Kidney (tissue), 22 donors: ENCODE measurements at places on chromosomes 2 and 18. TPM values are rescaled to one million over a fixed set of nuclear protein-coding genes. Genes with fewer than 3 reads are reported as not detected.
A peak's percentile ranks its signal among the peaks of the same experiment; 100 is the strongest.

The KDM3A gene
- 10.9 TPM for polyA plus RNA-seq

The C1GALT1C1L gene
- polyA plus RNA-seq, result 3.5 TPM

The SOX11 gene
- not detected for polyA plus RNA-seq

The HAUS1 gene
- 22.2 TPM for polyA plus RNA-seq

The UGT1A10 gene
- 6.6 TPM for polyA plus RNA-seq

DNA sequence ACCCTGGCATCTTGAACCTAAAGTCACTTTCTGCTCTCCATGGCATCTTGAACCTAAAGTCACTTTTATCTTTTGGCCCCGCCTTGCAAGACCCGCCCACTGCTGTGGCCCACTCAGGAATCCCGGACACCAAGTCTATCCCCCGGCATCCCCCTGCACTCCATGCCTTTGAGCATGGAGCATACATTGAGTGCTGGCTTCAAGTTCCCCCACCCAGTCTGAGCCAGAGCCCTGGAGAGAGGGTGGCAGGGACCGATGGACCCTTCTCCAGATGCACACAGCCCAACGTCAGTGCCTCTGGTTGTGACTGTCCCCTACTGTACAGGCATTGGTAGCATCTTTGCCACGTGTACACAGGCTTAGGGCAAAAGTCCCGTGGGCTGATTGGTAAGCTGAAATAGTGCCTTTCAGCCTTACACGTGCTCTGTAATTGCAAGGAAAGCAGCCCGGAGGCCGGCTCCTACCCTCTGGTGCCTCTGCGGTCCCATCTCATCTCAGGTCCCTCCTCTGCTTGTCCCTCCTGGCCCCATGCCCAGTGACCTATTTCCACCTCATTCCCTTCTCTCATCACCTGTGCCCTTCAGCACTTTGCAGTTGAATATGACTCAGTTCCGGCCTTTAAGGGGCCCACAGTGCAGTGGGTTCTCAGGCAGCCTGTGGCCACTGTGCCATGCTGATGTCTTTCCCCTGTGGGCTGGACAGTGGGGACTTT is 154.0 kb downstream of the INHBB start:
- DNase-seq, result no peak

- no peak for DNase-seq
Observed at GRCh38 chr2:227219312-227220105, 55.1 kb downstream of the COL4A3 start.

GRCh38 chr2:118124288-118124891 is 36.1 kb downstream of the INSIG2 start:
- DNase-seq, result peak; percentile 64

- DNase-seq, result no peak
Observed at GRCh38 chr2:233422649-233423551, 68.6 kb downstream of the DGKD start.

GRCh38 chr2:43818761-43819160 is 19.9 kb downstream of the ABCG5 start:
- DNase-seq, result no peak

DNA sequence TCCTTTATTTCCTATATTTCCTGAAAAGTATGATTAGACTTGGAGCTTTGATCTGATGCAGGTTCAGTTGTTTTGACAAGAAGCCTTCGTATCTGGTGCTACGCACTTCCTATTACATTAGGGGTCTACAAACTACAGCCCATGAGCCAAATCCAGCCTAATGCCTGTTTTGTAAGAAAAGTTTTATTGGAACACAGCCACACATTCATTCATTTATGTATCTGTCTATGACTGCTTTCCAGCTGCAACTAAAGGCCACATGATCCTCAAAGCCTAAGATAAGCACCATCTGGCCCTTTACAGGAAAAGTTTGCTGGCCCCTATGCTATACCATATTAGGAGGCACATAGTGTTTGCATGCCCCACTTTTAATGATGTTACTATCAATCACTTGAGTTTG is 26.0 kb downstream of the EIF2AK3 start:
- DNase-seq, result no peak

GRCh38 chr2:21693081-21693480 is 569.3 kb downstream of the TDRD15 start:
- DNase-seq, result no peak

- DNase-seq, result no peak
Observed at GRCh38 chr2:168166902-168167510, 80.4 kb downstream of the STK39 start.

DNA sequence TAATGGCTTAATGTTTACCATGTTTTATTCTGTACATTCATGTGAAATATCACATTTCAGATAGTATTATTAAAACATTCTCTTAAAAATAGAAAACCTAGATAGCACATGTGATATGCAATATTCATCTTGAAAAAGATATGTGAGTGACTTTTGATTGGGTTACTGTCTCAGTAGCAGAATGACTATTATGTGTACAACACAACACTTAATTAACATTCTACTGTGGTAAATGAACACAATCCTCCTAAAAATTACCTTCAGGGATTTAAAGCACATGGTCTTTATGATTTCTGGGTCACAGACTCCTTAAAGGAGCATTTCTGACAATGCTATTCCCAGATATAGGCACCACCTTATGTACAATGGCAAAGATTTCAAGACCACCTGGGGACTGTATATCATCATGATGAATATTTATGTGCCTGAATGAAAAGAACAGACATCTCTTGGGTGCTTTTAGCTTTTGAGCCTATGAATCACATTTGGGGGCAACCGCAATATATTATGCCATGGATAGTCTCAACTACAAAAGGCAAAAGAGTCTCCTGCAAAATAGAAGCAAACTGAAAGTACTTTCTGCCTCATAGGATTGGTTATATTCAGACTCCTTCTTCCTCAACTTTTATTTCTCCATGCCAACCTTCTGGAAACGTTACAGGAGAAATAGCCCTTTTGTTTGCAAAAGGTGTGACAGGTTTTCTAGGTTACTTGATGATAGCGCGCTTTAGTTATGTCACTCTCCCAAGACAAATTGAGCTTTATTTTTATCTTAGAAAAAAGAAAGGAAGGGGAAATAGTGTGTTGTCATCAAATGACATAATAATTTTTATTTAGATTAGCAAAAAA is 259.0 kb downstream of the CALCRL start:
- DNase-seq, result no peak

DNA sequence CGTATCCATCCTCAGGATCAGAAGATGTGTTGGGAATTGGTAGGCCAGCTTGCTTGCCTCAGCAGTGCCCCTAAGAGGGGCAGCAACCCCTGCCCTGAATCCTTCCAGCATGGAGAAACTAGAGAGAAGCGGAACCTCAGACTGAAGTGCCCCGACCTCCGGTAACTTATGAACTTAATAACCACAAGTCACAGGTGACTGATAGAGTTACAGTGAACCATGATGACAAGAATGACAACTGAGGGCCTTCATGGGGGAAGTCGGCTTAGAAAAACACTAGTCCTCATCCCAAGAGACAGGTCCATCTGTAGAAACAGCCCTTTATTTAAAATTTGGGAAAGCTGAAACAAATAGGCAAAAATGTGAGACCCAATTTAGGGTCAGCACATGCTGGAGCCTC is 42.5 kb upstream of the TMEM87B start:
- no peak for DNase-seq

DNA sequence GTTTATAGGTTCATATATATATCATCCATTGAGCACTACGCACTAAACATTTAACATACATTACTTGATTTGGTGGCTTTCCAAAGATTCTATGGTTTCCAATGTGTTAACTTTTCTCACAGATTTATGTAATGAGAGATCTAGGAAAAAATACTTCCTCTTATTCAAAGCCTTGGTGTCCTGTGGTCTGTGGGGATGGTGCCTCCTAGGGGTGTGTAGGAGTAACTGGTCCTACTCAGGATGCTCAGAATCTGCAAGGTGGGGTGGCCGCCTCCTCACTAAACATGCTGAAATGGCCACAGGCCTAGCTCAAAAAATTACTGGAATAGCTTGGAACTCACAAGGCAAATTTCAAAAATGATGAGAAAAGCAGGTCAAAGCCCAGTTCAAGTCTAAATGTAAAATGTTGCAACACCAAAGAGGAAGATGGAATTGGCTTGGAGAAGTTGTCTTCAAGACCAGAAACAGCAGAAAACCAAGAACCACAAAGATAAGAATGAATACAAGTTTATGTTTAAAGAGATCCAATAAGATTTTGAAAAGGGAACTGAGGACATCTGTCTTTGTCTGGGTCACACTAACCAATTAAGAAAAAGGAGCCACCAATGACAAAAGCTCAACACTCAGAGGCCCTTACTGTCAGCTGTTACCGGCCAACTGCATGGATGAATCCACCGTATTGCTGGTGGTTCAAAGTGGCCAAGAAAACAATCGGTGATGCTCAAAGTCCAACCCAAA is 11.5 kb downstream of the GPR55 start:
- DNase-seq, result peak; percentile 57

- no peak for DNase-seq
Observed at GRCh38 chr2:13067508-13067907, 350.8 kb downstream of the TRIB2 start.

DNA sequence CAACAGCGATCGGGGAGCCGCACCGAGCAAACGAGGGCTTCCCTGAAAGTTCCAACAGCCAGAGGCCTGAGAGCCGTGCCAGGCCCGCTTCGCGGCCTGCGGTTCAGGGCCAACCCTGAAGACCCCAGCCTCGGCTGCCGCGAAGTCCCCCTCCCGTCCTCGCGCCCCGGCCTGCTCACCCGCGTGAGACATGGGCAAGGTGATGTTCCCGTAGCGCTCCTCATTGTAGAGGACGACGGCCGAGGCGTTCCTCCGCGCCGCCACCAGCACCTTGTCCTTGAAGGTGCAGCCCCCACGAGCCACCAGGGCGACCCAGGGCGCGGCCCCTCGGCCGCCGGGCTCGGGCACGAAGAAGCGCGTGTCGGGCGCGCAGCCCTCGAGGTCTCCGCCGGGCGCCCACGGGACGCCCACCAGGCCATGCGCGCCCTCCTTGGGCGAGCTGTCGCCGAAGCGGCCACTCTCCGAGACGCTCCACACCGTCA is 510 bp downstream of the RNF149 start:
- peak; percentile 37 for DNase-seq
